ENCODE measurements at places on chromosomes 7 and 10. TPM values are rescaled to one million over a fixed set of nuclear protein-coding genes. Genes with fewer than 3 reads are reported as not detected.

Gene STOX1
- total RNA-seq = 0.21 TPM

Gene OR9A2
- total RNA-seq = not detected

Gene SPDYE6
- total RNA-seq = not detected

Gene ST8SIA6
- not detected for total RNA-seq

Gene SH2D4B
- total RNA-seq = not detected

Gene ZFAND4
- 9.1 TPM for total RNA-seq

Gene GSAP
- total RNA-seq = 4.3 TPM

Gene LRMDA
- 24.3 TPM for total RNA-seq

Gene BICC1
- total RNA-seq = 64.6 TPM

Gene ZNF727
- not detected for total RNA-seq

Gene PCBD1
- 92.2 TPM for total RNA-seq

Gene DNAJC12
- total RNA-seq = 3.0 TPM

Gene HKDC1
- total RNA-seq = 126 TPM

Gene MMD2
- total RNA-seq = not detected

Gene LIPK
- total RNA-seq = not detected

Gene RELN
- total RNA-seq = 4.4 TPM

Gene TAS2R5
- total RNA-seq = 3.7 TPM

Gene EBLN1
- not detected for total RNA-seq
